ENCODE measurements at places on chromosomes 13 and 19.

DNA sequence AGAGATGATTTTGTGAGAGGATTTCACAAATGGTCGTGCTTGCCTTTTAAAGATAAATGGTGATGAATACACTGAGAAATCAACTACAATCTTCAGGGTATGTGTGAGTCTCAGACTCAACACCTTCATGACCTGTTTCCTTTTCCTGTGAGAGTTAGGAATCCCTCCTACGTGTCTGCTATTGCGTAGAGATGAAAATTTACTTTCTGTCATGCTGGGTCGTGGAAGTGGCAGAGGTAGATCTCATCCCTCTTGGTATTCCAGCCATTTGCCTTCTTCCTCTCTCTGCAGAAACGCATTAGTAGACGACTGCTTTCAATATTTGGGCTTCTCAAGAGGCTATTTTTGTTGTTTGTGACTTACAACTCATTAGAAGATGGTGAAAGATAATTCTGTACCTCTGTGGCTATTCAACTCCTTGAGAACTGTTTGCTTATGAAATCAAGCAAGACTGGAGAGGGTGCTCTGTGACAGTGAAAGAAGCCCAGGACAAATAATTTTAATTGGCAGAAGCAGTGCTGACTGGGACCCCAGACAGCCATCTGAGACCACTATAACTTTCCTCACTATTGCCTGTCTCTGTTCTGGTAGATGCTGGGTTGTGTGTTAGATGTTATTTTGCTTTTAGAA is 233.1 kb downstream of the LACC1 start:
- no peak for DNase-seq

DNA sequence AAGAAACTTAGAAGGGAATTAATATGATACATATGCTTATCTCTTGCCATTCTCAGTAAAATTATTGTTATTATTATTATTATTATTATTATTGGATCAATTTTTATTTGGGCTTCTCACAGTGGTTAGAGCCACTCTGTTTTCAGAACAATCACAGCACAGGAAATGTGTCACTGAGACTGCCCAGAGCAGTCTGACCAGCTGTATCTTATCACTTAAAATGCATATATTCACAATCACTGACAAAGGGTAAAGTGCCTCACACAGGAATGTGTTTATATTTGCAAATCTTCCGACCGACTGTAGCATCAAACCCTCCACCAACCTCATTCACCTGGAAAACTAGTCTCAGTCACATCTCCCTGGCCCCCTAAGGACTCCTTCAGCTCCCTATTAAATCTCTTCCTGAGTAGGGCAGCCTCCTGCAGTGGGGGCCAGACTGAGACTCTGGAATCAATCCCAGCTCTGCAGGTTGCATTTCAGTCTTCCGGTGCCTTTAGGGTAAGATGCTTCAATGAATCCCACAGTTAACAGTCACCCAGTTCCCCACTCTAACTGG is 738.3 kb upstream of the SLITRK5 start:
- DNase-seq: no peak

- DNase-seq: no peak
These were observed 50.7 kb downstream of the LHFPL6 start for GRCh38 chr13:39552246-39552645.

GRCh38 chr19:45667620-45668341 is at the start of gene GIPR:
Gene GIPR (plus strand): TSS chr19:45668221. CDS start chr19:45669521, 1,300 bp downstream.
- DNase-seq: no peak

DNA sequence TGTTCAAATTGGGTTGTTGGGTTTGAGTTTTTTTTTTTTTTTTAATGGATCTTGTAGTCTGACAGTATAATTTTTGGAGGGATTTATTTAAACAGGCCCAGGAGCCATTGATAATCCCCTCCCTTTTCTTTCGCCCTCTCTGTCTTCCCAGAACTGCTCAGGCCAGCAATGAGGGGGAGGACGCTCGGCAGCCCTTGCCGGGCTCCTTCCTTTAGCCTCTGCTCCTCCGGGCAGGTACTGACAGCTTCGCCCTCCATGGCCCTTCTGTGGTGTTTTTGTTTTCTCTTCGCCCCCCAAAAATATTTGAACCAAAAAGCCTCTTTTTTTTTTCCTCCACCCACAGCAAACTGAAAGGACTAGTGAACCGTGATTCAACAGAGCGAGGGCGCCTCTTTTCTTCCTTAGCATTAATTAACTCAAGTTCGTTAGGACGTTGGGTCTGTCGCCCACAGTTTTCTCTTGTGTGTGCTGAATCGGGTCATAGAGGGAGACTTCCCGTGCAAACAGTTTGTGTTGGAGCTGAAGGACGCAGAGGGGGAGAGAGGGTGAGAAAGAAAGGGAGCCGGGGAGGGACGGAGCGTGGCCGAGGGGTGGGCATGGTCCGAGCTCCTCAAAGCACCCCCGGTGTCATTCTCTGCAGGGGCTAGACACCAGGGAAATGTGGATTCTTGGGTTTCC is 21.5 kb downstream of the NFIX start:
- DNase-seq: no peak

DNA sequence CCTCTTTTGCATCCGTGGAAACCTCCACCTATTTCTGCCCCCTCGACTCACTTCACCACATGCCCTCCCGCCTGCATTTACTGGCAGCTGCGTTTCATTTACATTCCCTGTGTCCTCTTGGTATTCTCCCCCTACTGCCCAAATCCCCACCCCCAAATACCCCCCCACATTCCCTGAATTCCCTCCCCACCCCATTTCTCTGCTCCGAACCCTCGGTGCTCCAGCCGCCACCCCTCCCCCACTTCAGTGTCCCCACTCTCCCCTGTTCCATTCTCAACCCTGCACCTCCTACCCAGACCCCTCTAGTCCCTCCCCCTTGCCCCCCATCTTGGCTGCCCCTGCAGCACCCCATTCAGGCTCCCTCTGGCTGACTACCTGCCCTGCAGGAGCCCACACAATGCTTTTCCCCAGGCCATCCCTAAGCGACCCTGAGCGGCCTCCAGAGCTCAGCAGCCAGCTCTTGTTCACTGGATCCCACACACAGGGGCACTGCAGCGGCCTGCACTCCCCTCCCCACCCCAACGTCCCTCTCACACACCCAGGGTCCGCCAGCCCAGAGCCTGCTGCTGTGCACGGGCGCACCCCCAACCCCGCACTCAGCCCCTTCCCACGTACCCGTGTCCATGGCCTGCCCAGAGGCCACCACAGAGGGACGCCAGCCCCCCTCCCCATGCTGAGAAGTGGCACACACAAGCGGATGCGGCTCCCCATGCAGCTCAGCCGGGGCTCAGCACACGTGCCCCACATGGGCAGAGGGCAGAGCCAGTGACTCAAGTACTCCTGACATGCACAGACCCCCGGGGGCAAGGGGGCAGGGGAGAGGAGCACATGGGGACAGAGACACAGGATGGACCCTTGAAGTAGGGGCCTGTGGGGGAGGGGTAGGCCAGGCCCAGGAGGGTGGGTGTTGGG is 26.3 kb downstream of the SHANK1 start:
- no peak for DNase-seq

DNA sequence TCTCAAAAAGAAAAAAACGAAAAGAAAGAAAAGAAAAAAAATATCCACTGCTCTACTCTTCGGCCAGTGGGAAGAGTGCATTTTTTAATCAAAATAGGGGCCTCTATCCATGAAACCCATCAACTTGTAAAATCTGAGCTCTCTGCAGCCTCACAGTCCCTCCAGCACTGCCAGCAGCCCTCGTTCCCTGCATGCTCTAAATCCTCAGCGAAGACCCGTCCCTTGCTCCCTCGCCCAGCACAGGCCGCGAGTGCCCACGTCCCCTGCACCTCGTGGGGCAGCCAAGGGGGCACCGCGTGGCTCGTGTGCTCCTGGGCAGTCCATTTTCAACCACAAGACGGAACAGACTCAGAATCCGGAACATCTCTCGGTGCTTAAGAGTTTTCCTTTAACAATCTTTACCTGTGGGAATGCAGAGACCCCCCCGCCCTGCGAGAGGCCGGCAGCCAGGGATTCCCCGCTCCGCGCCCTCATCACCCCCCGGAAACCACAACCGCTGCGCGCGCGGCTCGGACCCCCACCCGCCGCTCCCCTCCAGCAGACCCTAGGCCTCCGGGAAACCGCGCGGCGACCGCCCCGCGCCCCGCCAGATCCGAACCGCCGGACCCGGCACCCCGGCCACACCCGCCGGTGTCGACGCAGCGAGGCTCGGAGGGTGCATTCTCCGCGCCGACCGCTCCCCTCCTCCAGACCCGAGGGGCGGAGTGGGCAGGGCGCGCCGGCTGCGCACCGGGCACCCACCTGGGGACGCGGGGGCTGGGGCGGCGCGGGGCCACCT is 638 bp downstream of the ANKRD27 start:
- no peak for DNase-seq

DNA sequence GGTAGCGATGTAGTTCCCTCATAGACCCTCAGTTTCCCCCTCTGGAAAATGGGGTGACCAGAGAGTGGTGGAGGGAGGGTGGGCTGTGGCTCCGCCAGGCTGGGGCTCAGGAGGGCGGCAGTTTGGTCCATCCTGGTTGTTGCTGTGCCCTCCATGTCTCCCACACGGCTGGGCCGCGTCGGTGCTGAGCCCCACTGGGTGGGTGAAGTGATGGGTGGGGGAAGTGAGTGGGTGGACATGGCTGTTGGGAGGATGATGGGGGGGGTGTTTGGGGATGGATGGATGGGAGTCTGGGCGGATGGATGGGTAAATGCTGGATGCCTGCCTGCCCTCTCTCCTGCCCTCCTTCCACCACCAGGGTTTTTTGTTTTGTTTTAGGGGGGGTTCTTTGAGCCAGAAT is 16.6 kb upstream of the EHD2 start:
- no peak for DNase-seq
